ENCODE measurements at places on chromosomes 11 and 22.

- no peak for DNase-seq
These were observed 71.8 kb upstream of the TEAD1 start for GRCh38 chr11:12602421-12602820.

DNA sequence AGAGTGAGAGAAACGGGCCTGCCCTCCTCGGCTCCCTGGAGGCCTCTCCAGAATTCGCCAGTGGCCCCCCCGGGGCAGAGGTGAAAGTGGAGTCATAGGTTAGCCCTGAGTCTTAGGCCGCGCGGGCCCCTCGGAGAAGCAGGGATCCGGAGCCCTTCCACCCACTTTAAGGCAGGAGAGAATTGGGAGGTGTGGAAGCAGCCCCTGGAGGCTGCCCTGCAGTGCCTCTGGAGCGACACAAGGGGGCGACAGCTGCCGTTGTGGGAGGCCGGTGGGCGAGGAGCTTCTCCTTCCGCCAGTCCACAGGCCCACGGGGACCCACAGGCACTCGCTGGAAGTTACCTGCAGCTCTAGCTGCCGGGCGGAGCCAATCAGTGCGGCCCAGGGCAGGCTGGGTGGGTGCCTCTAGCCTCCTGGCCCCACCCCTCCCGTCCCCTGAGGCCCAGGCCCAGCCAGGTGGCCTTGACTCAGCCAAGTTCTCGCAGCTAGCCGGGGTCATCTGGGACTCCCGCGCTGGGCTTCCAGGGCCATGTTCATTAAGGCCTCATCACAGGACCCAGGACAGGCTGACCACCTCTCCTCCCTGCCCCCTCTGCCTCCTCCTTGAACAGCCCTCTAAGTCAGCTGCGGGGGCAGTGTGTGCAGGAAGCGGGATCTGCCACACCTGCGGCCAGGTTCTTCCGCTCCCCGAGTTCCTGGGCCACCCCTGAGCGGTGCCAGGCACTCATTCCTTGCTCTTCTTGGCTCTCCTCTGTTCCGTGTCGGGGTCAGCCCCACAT is 5.0 kb downstream of the DGKZ start:
- DNase-seq = peak; percentile 67

DNA sequence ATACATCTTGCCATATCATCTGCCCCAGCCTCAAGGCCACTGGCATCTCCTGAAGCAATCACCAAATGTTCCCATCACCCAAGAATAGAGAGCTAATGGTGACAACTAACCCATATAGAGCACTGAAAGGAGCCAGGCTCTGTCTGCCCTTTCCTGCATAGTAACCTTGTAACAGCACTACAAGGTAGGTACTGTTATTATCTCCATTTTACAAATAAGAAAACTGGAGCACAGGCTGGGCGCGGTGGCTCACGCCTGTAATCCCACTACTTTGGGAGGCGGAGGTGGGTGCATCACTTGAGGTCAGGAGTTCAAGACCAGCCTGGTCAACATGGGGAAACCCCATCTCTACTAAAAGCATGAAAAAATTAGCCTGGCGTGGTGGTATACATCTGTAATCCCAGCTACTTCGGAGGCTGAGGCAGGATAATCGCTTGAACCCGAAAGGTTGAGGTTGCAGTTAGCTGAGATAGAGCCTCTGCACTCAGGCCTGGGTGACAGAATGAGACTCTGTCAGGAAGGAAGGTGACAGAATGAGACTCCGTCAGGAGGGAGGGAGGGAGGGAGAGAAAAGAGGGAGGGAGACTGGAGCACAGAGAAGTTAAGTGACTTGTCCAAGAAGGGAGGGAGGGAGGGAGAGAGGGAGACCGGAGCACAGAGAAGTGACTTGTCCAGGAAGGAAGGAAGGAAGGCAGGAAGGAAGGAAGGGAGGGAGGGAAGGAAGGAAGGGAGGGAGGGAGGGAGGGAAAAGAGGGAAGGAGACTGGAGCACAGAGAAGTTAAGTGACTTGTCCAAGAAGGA is 2.2 kb downstream of the SLC35F2 start:
- DNase-seq = no peak

GRCh38 chr11:121587182-121587581 is 134.4 kb upstream of the SORL1-AS1 start:
- DNase-seq = no peak

GRCh38 chr11:86816251-86816726 is 15.9 kb downstream of the PRSS23 start:
- no peak for DNase-seq

DNA sequence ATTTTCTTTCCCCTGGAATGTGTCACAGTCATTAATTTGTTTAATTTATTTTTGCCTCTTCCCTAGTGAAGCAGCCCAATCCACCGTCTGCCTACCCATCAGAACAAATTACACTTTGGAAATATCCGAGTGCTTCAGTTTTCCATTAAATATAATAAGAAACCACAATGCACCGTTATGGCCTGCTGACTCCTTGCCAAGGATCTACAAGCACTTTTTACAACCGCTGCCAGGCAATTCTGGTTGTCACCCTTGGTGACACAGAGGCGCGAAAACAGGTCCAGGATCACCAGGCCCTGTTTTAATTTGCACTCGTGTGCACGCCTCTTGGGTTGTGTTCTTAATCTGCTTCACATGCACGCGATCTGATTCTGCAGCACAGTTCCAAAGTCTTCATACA is 43.9 kb downstream of the KIRREL3 start:
- DNase-seq = no peak

- DNase-seq = no peak
These were observed 13.5 kb upstream of the PLET1 start for GRCh38 chr11:112274007-112274783.

DNA sequence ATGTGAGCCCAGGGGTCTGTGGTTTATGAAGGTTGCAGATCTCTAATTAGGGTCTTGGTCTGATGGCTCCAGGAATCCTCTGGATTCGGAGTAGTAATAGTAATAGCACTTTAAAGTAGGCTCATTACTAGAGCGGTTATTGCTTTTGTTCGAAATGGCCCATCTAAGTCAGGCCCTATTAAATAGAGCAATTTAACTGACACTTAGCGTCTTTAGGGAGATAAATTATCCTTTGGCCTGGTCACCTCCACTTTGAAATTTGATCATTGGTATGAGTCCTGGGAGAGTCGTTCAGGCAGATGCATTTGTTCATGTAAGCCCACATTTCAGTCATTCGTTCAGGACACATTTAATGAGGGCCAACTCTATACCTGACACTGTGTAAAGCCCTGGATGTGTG is 54.8 kb downstream of the LDLRAD3 start:
- no peak for DNase-seq

DNA sequence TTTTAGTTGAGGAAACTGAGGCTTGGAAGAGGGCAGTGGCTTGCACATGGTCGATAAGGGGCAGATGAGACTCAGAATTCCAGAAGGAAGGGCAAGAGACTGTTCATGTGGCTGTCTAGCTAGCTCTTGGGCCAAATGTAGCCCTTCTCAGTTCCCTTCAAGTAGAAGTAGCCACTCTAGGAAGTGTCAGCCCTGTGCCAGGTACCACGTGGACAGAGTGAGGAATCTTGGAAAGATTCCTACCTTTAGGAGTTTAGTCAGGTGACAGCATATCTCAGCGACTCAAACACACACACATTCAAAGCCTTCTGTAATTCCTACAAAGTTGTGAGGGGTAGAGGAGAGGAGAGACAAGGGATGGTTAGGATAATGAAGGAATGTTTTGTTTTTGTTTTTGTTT is 18.3 kb downstream of the PIK3IP1 start:
- no peak for DNase-seq

- no peak for DNase-seq
These were observed 1.0 kb upstream of the BRSK2 start for GRCh38 chr11:1388763-1389102.

GRCh38 chr11:108561535-108561991 is 32.0 kb downstream of the EXPH5 start:
- DNase-seq = no peak

- DNase-seq = no peak
These were observed 134.6 kb upstream of the TEAD1 start for GRCh38 chr11:12539572-12539971.

- no peak for DNase-seq
These were observed 26.7 kb downstream of the IRAG1 start for GRCh38 chr11:10666556-10667520.

- DNase-seq = no peak
These were observed 12.3 kb downstream of the OR4C5 start for GRCh38 chr11:48354013-48354412.

- no peak for DNase-seq
These were observed 39.0 kb downstream of the PAMR1 start for GRCh38 chr11:35486446-35486845.

DNA sequence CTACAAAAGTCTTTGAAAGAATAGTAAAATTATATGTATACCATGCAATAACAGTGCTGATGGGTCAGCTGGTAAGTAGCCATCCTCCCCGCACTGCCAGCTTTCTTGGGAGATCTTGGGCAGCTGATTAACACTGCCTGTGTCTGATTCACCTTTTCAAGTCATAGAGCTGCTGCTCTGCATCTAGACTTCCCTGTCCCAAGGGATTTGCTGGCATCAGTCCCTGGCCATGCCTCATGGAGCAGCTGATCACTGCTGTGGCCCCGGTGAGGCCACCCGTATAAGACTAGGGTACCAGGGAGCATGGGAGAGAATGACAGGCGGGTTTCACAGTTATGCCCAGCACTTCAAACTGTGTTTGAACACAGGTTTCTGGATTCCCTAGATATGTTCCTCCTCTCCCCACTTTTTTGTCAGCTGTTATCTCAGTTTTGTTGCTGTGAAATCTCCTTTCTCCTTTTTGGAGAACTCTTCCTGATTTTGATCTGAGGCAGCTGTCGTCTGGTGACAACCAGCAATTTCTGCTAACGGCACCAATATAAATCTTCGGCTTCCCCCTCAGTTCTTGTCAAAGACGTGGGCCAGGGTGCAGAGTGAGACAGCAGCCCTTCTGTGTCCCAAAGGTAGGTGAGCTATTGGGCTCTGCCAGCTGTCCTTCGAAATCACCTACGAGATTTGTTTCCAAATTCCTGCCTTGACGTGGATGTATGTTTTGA is 438.9 kb downstream of the NTM start:
- no peak for DNase-seq

DNA sequence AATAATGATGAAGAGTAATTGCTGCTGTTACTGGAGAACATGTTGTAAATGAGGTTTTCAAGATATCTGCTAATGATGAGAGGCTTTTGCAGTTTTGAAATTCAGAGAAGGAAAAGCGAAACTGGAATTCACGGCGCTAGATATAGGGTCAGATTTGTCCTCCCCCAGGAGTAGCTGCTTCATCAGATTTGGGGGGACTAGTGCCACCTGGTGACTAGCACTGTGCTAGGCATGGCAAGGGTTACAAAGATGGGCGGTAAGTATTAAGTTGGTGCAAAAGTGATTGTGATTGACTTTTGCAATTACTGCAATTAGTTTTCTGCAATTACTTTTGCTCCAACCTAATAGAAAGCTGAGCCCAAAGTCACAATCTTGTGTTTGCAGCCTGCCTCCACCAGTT is 879.9 kb upstream of the TENM4 start:
- no peak for DNase-seq

DNA sequence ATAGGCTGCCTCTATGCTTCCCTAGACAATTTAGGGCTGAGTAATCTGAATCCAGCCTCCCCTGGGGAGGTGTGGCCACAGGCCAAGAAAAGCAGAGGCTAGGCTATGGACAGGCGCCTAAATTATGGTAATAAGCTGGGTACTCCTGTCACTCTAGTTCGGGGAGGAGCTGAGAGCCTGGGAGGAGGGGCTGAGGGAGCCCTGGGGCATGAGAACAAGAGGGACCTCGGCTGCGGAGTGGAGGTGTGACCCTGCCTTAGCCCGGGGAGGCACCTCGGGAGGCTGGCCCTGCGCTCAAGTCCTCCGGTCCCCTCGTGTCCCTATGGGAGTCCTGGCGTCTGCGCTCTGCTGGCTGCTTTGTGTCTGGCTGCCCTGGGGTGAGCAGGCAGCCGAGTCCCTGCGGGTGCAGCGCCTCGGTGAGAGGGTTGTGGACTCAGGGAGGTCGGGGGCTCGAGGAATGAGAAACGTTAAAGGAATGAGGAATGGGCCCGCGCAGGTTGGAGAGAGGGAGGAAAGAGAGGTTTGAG is at the start of gene OTOG:
OTOG (plus strand) TSS at position 209 of the 527 bp plus-strand sequence; CDS start at position 323, 114 bp downstream.
- DNase-seq = no peak

- DNase-seq = no peak
These were observed 25.7 kb upstream of the BLID start for GRCh38 chr11:122141725-122142124.

- DNase-seq = no peak
These were observed 16.7 kb upstream of the TMEM123 start for GRCh38 chr11:102469196-102469821.

DNA sequence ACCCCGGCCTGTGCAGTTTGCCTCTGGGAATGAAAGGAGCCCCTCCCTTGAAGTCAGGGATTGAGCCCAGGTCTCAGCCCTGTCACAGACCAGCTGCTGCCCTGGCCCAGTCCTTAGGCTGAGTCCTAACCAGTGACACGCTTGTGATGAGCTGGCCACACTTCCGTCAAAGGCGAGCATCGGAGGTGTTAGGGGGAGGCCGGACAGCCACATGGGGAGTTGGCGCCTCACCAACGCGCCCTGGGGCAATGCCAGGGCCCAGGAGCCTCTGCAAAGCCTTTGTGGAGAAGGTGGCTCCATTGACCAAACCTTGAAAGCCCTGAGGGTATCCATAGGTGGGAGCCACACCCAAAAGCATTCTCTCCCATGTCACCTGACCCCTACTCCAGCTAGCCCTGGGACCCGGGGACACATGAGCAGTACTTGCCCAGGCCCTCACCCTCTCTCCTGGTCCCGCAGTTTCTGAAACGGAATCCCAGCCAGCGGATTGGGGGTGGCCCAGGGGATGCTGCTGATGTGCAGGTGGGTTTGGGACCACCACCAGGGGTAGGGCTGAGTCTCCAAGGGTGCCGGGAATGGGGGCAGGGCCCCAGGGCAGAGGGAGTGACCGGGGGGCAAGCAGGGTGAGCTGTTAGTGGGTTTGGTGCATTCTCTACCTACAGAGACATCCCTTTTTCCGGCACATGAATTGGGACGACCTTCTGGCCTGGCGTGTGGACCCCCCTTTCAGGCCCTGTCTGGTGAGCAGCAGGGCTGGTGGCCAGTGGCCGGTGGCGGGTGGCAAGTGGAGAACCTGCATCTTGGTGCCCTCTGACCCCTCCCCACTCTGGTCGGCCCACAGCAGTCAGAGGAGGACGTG is 3.7 kb downstream of the PTPRCAP start:
- no peak for DNase-seq

GRCh38 chr11:47616726-47617416 is 22.7 kb upstream of the C1QTNF4 start:
- no peak for DNase-seq

DNA sequence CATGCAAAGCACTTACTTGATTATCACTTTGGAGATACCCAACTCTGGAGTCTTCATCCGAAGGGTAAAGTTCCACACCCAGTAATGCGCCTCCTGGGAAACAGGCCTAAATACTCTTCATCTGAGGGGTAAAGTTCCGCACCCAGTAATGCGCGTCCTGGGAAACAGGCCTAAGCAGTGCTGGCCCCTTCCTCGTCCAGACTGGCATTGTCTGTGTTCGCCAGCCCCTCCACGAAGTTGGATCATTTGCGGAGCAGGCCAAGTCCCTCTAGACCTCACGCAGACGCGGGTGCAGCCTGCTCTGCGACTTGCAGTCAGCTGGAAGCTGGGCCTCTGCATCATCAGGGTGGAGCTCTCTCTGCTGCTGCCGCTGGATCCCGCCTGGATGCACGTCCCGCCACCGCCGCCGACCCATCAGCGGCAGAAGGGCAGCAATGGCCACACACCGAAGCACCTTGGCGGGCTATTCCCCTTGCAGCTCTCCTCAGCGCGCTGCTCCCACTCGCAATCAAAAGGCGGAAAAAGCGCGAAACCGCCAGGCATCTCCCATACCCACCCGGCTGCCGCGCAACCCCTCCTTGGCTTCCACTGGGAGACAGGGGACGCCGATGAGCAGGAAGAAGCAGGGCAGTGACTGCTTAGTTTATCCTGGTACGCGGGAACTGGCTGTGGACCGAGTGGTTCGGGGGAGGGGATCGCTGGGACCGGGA is 34.1 kb upstream of the GLYATL1 start:
- no peak for DNase-seq

Measured in stimulated activated CD4-positive, alpha-beta T cell treated with anti-CD3 and anti-CD28 coated beads, Interleukin-12 subunit alpha, Interleukin-12 subunit beta, amount 100 ng/mL, for 4 hours (primary cell).